ENCODE measurements at places on chromosomes 12 and 14.

DNA sequence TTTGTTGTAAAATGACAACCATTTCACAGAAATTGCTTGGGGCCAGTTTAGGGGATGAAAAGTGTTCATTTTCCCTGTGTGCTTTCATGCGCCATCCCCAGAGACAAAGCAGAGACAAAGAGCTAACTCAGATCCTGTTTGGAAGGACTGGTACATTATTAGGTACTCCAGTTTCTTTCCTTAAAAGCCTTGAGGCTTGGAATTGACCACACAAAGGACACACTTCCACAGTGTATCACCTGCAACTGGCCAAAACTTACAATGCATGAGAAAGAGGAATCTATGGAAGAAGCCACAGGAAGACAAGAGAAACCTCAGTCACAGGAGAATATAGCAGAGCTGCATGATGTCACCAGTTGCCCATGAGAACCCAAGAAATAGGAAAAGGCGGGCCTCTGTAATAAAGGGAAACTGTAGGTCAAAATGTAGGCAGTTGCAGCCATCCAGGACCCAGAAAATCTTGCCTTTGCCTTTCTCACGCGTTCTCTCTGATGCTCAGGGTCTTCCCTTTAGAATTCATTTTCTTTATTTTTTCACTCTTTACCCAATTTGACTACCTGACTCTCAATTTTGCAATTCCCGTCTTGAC is 339.0 kb downstream of the RMST start:
- no peak for DNase-seq

DNA sequence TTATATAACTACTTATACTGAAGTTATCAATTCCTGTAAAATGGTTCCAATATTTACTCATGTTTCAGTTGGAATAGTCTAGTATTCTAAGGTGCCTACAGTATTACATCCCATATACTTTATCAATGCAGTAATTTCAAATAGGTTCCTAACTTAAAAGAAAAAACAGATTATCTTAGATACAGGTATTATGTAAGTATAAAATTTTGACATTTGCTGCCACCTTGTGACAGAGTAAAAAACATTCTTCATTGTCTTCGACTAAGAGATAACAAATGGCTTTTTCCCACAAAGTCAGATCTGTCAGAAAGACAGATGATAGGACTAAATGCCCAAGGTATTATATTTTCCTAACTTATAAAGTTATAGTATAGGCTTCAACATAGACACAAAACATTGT is 78.7 kb downstream of the TXNDC16 start:
- DNase-seq = peak; percentile 31

- no peak for DNase-seq
Observed at GRCh38 chr14:54674046-54674741, 107.3 kb downstream of the SAMD4A start.

DNA sequence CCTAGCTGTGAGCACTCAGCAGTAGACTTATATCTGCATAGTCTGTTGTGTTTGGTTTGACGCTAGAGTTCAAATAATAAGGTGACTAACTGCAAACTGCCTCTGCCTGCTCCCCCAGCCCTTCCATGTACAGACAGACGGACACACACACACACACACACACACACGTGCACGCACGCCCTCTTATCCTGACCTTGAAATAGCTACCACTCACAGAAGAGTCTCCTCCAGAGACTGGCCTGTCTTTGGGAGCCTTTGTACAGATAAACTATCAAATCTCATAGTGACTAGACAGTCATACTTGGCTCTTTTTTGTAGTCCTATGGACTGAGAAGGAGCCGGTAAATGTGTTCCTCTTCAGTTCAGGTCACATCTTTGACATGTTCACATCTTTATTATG is 158.4 kb downstream of the FBXL14 start:
- no peak for DNase-seq

DNA sequence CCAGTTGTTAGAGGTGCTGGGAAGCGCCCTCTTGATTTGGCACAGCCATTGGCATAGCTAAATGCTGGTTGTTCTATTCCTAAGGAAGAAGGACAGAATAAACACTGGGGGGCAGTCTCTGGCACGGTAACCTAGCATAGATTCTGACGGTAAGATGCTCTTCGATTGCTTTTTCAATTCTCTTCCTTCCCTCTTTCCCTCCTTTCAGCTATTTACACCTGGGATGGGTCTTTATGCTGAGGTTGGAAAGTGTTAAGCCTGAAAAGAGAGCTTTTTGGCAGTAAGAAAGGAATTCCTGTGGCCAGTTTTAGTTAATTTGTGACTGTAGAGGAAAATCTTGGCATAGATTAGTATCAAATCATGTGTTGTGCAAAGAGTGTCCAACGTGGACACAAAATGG is 162.8 kb downstream of the SNAPC1 start:
- DNase-seq = peak; percentile 16

GRCh38 chr14:22226381-22226780 is 362.6 kb downstream of the DAD1 start:
- no peak for DNase-seq

GRCh38 chr12:109447482-109447881 is 29.6 kb downstream of the KCTD10 start:
- DNase-seq = no peak

DNA sequence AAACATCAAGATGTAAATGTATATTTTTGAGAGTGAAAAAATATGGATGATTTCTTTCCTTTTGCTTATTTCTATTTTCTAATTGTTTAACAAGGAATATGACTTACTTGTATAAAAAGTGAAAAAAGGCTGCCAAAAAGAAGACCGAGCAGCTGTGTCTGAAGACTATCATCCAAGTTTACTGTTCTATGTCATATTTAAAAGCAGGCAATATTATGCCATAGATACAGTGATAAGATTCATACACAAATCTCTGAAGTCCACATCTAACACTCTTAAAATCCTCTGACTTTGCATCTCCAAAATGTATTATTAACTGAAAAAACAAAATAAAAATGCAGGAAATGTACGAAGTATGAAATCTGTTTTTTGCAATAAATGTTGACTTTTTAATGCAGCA is 109.1 kb downstream of the SEC23A start:
- no peak for DNase-seq

GRCh38 chr14:35220920-35221319 is 71.3 kb upstream of the PSMA6 start:
- no peak for DNase-seq
